ENCODE measurements at places on chromosomes 2 and 18.

- no peak for DNase-seq
These were observed 14.8 kb downstream of the SCN9A start for GRCh38 chr2:166360906-166361305.

- DNase-seq = no peak
These were observed 224.4 kb upstream of the COPS8 start for GRCh38 chr2:236861196-236861875.

GRCh38 chr2:97979904-97980303, 15.8 kb downstream of the TMEM131 start:
- DNase-seq = no peak

DNA sequence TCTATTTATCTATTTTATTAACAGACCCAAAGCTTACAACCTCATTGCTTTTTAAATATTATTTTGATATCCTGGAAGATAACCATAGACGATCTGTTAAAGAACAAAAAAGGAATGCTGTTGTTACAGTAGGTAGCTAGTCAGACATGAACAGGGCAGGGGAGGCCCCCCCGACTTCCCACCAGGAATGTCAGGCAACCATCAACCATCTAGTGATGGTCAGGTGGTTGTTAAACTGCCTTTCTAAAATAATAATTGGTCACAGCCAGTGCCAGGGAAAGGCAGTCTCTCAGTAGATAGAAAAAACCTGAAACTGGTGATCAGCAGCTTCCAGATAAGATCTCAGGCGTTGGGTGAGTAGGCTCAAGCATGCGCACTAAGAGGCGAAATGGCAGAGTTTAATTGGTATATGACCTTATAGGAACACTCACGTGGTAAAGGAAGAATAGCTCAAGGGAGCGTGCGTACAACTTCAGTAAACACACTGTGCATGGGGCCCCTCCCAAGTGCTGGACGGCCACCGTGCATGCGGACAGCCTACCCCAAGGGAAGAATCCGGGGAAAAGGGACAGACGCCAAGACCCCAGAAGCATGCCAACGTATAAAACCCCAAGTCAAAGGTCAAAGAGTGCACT, 32.5 kb upstream of the CCL20 start:
- DNase-seq = no peak

DNA sequence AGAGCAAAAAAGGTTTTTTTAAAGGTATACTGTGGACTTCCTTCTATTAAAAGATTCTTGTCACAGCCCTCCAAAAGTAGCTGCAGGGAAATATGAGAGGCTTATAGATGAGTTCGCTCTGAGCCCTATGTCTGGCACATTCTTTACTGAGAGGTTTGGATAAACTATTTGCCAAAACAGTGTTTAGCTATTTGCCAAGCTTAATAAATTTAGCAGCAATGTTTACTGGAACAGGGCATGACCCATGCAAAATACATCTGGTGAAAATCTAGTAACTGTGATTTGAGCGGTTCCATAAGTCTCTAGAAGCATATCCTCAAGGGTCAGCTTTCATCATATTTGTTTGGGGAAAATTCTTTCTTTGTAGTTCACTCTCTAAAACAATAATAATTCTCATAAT, 1696.7 kb upstream of the PIK3C3 start:
- no peak for DNase-seq

GRCh38 chr2:74528600-74529356, 728 bp downstream of the AUP1 start:
- no peak for DNase-seq

DNA sequence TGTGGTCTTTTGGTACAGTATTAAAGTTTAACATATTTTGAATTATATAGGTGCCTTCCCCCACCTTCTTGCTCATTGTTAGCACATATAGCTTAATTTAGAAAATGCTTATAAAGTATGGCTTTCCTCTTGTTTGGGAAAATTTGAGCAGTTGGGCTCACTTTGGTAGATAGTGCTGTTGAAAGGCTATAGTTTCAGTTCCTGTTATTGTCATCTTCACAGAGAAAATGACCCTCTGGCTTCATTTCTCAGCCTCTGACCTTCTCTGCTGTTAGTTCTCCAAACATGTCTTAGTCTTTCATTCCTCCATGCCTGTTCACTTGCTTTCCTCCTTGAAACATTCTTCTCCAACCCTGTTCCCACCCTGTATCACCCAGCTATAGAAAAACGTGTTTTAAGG, 200.6 kb downstream of the WDR7 start:
- DNase-seq = no peak

GRCh38 chr2:65678779-65679391, 246.5 kb upstream of the SPRED2 start:
- no peak for DNase-seq

DNA sequence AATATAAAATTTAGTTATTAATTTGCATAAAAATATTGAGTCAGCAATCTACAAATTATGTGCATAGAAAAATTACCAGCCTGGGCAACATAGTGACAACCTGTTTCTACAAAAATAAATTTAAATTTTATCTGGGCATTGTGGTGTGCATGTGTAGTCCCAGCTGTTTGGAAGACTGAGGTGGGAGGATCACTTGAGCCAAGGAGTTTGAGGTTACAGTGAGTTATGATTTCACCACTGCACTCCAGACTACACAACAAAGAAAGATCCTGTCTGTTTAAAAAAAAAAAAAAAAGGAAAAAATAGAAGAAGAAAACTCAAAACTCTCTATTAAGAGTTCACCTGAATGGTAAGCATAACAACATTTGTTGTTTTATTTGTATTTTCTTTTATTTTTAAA, 1048.4 kb upstream of the CDH2 start:
- no peak for DNase-seq

- no peak for DNase-seq
These were observed 11.3 kb downstream of the APOB start for GRCh38 chr2:21032338-21033236.

DNA sequence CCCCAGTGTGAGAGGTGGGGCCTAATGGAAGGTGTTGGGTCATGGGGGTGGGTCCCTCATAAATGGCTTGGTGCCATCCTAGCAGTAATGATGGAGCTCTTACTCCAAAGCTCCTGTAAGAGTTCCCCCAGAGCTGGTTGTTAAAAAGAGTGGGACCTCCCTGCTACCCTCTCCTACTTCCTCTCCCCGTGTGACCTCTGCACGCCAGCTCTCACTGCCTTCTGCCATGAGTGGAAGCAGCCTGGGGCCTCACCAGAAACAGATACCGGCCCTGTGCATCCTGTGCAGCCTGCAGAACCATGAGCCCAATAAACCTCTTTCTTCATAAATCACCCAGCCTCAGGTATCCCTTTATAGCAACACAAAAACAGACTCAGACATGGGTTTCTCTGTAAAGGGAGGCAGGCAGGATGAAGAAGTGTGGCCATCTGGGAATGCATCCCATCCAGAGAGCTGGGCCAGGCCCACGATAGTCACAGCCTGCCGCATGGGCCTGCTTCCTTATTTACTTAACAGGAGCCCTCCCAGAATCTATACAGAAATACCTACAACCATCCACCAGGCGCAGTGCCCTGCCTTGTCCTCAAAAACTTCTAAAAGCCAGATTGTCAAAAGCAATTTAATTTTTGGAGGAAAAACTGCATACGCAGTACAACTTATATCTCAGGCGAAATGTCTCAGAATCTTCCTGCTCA, 7.5 kb downstream of the PRLH start:
- DNase-seq = no peak

GRCh38 chr2:16948053-16948452, 282.4 kb upstream of the CYRIA start:
- DNase-seq = no peak

DNA sequence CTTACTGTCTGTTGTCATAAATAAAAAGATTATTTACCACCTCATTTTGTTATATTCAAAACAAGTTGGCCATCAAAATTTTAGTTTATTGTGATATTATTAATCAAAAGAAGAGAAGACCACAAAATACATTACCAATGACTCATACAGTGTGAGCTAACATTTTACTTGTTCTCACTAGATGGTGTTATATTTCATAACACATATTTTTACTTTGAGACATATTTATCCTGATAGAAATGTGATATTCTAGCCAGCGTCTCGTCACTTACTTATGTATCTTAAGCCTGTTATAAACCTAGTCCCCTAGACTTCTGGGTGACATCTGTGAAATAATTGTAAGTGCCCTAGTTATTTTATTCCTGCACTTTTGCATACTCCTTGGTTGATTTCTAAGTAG, 263.2 kb downstream of the CDH7 start:
- DNase-seq = no peak

GRCh38 chr2:205197468-205198139, 484.7 kb upstream of the NRP2 start:
- no peak for DNase-seq

GRCh38 chr18:8751692-8752091, 46.3 kb downstream of the MTCL1 start:
- no peak for DNase-seq

DNA sequence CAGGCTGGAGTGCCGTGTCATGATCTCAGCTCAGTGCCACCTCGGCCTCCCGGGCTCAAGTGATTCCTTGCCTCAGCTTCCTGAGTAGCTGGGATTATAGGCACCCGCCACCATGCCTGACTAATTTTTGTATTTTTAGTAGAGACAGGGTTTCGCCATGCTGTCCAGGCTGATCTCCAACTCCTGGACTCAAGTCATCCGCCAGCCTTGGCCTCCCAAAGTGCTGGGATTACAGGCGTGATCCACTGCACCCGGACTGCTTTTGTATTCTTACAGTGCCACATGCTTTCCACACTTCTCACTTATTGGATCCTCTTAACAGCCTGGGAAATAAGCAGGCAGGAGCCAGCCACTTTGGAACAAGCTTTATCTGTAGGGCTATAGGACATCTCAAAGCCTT, 25.3 kb upstream of the BCL2L11 start:
- DNase-seq = no peak

DNA sequence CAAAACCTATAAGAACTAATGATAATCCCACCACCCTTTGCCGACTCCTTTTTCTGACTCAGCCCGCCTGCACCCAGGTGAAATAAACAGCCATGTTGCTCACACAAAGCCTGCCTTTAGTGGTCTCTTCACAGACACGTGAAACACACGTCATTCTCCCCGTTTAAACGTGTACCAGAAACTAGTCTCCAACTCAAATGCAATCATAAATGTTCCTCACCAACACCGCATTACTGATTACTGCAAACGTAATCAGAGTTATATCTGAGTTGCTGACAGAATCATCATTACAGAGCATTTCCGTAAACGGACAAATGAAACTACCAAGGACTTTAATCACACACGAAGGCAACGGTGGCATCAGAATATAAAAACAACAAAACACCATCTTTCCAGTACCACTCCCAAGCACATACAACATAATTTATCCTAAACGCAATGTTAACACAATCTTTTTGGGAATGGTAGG, 1.9 kb downstream of the CLK1 start:
- peak; percentile 55 for DNase-seq
